Fibroblast of lung (primary cell): ENCODE measurements at places on chromosomes 16 and 17. TPM values are rescaled to one million over a fixed set of nuclear protein-coding genes. Genes with fewer than 3 reads are reported as not detected.

- H3K27ac ChIP-seq: no peak overlapping the region
- H3K36me3 ChIP-seq: no peaks in the 10 kb centered on the region
- H3K4me3 ChIP-seq: no peak overlapping the region
- no peaks in the 10 kb centered on the region for H3K4me1 ChIP-seq
These were observed 235.5 kb upstream of the EEF2KMT start for GRCh38 chr16:5333126-5333525.

GRCh38 chr16:84313921-84314320 lies 19.2 kb downstream of the WFDC1 start:
- H3K27ac ChIP-seq: no peak overlapping the region
- H3K4me3 ChIP-seq: no peak overlapping the region
- no peaks in the 10 kb centered on the region for H3K4me1 ChIP-seq
- H3K27me3 ChIP-seq: peaks cover 5% of the 10 kb centered on the region
- DNase-seq: no peak

KARS1 gene
- total RNA-seq: 126 and 146 TPM in 2 replicates

DNA sequence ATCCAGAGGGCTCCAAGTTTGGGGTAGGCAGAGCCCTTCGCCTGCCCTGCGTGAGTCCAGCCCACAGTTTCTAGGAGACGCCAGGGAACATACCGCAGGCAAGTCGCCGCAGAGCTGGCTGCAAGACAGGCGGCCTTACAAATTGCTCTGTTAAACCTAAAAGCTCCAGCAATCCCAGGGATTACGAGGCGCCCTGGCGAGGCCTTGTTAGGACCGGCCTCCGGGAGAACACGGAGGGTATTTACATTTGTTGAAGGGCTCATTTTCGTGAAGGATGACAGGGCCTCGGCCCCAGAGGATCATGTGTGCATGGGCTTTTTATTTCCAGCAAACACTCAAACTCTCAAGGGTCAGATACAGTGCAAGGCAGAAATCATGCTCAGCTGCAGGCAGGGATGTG lies 77.6 kb upstream of the FOXF1 start:
- H3K36me3 ChIP-seq: no peaks in the 10 kb centered on the region
- H3K27me3 ChIP-seq: no peaks in the 10 kb centered on the region
- H3K4me1 ChIP-seq: no peaks in the 10 kb centered on the region
- DNase-seq: peak; percentile 79

DNA sequence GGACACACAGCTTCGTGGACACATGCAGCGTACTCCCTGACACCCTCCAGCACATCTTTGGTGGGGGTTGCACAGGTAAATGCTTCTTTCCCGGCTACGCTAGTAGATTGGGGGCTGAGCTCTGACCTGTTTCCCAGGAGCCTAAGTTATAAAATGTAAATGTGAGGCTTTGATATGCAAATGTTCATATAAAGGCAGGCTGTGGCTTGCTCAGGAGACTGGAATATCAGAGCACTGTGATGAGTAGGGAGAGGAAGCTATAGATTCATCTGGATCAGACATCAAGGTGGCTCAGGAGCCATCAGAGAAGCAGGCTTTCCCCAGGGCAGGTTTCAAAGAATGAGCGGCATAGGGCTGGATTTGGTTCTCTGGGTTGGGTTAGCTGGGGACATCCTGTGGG lies 3.4 kb upstream of the ETV4 start:
- no peaks in the 10 kb centered on the region for H3K27me3 ChIP-seq
- H3K4me1 ChIP-seq: peaks cover 8% of the 10 kb centered on the region
- H3K36me3 ChIP-seq: no peaks in the 10 kb centered on the region

GRCh38 chr16:47687694-47688093 lies 226.6 kb downstream of the PHKB start:
- H3K36me3 ChIP-seq: peaks cover 2% of the 10 kb centered on the region
- H3K27ac ChIP-seq: no peak overlapping the region
- no peaks in the 10 kb centered on the region for H3K4me1 ChIP-seq
- H3K27me3 ChIP-seq: no peaks in the 10 kb centered on the region
- DNase-seq: no peak
- H3K4me3 ChIP-seq: no peak overlapping the region

CACNG4 gene
- not detected in 2 replicates for total RNA-seq

CEP131 gene
- total RNA-seq: 7.4 and 8.5 TPM in 2 replicates

DNA sequence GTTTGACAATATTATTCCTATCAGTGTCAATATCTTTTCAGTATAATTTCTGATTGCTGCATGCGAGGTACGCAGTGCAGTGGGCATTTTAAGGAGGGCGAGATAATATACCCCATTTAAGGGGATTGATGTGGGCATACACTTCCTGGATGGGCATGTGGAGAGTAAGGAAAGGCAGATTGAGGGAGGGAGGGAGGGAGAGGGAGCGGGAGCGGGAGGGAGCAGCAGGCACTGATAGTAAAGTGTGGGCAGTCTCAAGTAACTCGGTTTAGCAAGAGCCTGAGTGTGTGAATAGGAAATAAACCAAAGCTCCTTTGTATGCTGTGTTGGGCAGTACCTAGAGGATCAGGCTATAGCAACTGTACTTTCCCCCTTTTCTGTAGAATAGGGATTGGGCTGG lies 5.1 kb downstream of the BPTF start:
- H3K36me3 ChIP-seq: no peaks in the 10 kb centered on the region
- H3K4me3 ChIP-seq: no peak overlapping the region
- H3K4me1 ChIP-seq: peaks cover 16% of the 10 kb centered on the region
- H3K27ac ChIP-seq: no peak overlapping the region
- no peak for DNase-seq

- H3K4me3 ChIP-seq: peak overlapping the region; percentile 88
- H3K36me3 ChIP-seq: no peaks in the 10 kb centered on the region
- H3K4me1 ChIP-seq: peaks cover 33% of the 10 kb centered on the region
- peak; percentile 81 for DNase-seq
- no peaks in the 10 kb centered on the region for H3K27me3 ChIP-seq
These were observed 2.6 kb downstream of the ARHGAP17 start for GRCh38 chr16:25012525-25012991.

GRCh38 chr17:67679225-67679624 lies 38.5 kb upstream of the NOL11 start:
- H3K4me3 ChIP-seq: no peak overlapping the region
- H3K4me1 ChIP-seq: no peaks in the 10 kb centered on the region
- H3K36me3 ChIP-seq: no peaks in the 10 kb centered on the region
- no peak overlapping the region for H3K27ac ChIP-seq
- no peak for DNase-seq

SLC5A11 gene
- total RNA-seq: under 0.01 TPM in 1 of 2 replicates, not detected in the other

- no peak for DNase-seq
- no peaks in the 10 kb centered on the region for H3K27me3 ChIP-seq
- no peaks in the 10 kb centered on the region for H3K36me3 ChIP-seq
- H3K4me3 ChIP-seq: no peak overlapping the region
- H3K27ac ChIP-seq: no peak overlapping the region
These were observed 15.7 kb upstream of the XYLT2 start for GRCh38 chr17:50330151-50330775.

NPIPA5 gene
- 3.1 and 8.6 TPM in 2 replicates for total RNA-seq

- DNase-seq: no peak
- no peak overlapping the region for H3K27ac ChIP-seq
- H3K4me1 ChIP-seq: peaks cover 11% of the 10 kb centered on the region
- H3K27me3 ChIP-seq: no peaks in the 10 kb centered on the region
- peaks cover 29% of the 10 kb centered on the region for H3K36me3 ChIP-seq
- H3K4me3 ChIP-seq: no peak overlapping the region
These were observed 11.7 kb downstream of the RNF40 start for GRCh38 chr16:30773826-30774225.

DNA sequence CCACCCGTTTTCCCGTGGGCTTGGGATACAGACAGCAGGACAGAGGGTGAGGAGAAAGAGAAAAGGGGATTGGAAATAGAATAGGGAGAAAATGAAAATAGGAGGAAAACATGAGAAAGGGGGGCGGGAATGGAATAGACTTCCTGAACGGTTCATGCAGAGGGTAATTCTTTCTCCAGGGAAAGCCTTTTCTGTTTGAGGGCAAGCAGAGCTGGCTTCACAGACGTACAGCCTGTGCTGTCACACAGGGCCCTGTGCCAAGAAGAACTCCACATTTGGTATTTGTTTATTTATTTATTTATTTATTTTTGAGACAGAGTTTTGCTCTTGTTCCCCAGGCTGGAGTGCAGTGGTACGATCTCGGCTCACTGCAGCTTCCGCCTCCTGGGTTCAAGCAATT lies 12.0 kb downstream of the MILR1 start:
- DNase-seq: peak; percentile 29
- H3K4me3 ChIP-seq: no peak overlapping the region
- no peaks in the 10 kb centered on the region for H3K27me3 ChIP-seq

CIITA gene
- 0.51 and 0.66 TPM in 2 replicates for total RNA-seq

DNA sequence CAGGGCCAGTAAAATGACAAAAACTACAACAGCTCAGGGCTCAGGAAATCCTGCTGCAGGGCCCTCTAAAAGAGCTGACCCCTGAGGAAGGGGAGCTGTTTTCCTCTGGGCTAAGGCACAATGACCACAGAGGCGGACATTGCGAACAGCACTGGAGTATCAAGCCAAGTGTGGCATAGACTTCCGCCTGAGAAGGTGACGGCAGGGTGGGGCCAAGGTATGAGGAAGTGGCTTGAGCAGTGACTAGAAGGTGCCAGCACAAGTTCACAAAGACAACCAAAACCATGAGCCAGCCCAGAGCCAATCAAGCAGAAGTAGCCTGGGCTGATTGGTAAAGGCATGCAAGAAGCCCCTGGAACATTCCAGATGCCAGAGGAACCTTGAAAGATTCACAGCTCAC lies 13.9 kb downstream of the ERN2 start:
- H3K27me3 ChIP-seq: no peaks in the 10 kb centered on the region
- no peaks in the 10 kb centered on the region for H3K4me1 ChIP-seq
- H3K4me3 ChIP-seq: no peak overlapping the region
- no peak for DNase-seq

TBC1D3D gene
- 0.77 TPM in 1 of 2 replicates, not detected in the other for total RNA-seq

DNA sequence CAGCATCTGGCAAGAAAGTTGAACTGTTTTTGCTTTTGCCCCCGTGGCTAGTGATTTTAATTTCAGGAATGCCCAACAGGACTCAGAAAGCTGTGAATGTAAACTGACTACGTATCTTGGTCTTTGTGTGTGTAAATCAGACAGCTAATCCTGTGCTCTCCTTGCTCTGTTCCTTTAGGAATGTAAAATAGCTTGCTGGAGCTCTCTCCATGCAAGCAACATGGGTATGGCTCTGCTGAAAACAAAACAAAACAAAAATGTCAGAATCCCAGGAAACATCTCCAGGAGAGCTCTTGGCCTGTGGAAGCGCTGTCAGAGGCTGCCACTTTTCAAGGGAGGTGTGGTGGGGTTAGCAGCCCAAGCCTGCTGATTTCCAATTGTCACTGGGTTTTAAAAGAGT lies 161.8 kb upstream of the NOG start:
- no peak for DNase-seq
- no peaks in the 10 kb centered on the region for H3K36me3 ChIP-seq
- no peaks in the 10 kb centered on the region for H3K27me3 ChIP-seq
- no peak overlapping the region for H3K27ac ChIP-seq
- no peaks in the 10 kb centered on the region for H3K4me1 ChIP-seq

PYY gene
- 0.33 TPM in 1 of 2 replicates, not detected in the other for total RNA-seq

TOM1L1 gene
- total RNA-seq: 23.1 and 34.7 TPM in 2 replicates

GRCh38 chr16:75342308-75342811 lies 90.9 kb upstream of the BCAR1 start:
- no peak overlapping the region for H3K27ac ChIP-seq
- peak; percentile 30 for DNase-seq
- no peaks in the 10 kb centered on the region for H3K27me3 ChIP-seq

VPS35 gene
- 92.3 and 93.5 TPM in 2 replicates for total RNA-seq

DNA sequence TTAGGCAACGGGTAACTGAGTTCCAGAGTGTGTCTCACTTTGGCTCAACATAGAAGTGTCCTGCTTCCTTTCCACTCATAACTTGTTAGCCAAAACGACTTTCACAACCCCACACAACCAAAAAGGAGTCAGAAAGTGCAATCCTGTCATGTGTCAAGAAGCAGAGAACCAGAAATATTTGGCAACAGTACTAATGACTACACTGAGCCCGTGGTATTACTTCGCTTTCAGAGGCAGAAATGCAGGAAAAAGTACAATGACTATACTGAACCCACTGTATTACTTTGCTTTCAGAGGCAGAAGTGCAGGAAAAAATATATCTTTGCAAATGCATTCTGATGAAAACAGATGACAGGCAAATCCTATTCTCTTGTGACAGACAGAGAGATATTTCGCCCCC lies 484.6 kb downstream of the KIF2B start:
- no peak for DNase-seq
- no peaks in the 10 kb centered on the region for H3K36me3 ChIP-seq
- H3K4me1 ChIP-seq: no peaks in the 10 kb centered on the region
- no peaks in the 10 kb centered on the region for H3K27me3 ChIP-seq

- peak overlapping the region; percentile 97 for H3K4me3 ChIP-seq
- H3K4me1 ChIP-seq: peaks cover 7% of the 10 kb centered on the region
- peaks cover 3% of the 10 kb centered on the region for H3K36me3 ChIP-seq
- H3K27me3 ChIP-seq: no peaks in the 10 kb centered on the region
- no peak for DNase-seq
These were observed 743 bp downstream of the SHCBP1 start for GRCh38 chr16:46620266-46621005.

SDR42E2 gene
- under 0.01 TPM in 1 of 2 replicates, not detected in the other for total RNA-seq

TMEM114 gene
- total RNA-seq: not detected in 2 replicates

DNA sequence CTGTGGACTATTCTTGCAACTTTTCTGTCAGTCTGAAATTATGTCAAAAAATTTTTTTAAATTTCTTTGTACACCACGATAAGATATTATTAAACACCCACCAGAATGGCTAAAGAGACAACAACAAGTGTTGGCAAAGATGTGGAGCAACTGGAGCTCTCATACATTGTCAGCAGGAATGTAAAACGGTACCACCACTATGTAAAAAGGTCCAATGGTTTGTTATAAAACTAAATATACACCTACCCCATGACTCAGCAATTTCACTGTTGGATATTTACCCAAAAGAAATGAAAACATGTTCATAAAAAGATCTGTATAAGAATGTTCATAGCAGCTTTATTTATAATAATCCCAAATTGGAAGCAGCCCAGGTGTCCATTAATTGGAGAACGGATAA lies 7.2 kb downstream of the KIAA0753 start:
- peaks cover 7% of the 10 kb centered on the region for H3K36me3 ChIP-seq
- no peak for DNase-seq
- H3K4me1 ChIP-seq: no peaks in the 10 kb centered on the region
- no peak overlapping the region for H3K4me3 ChIP-seq
- no peak overlapping the region for H3K27ac ChIP-seq
- no peaks in the 10 kb centered on the region for H3K27me3 ChIP-seq

GRCh38 chr17:57432507-57433277 lies 176.4 kb downstream of the MSI2 start:
- no peaks in the 10 kb centered on the region for H3K27me3 ChIP-seq
- DNase-seq: no peak
- no peak overlapping the region for H3K27ac ChIP-seq
- no peaks in the 10 kb centered on the region for H3K36me3 ChIP-seq
- H3K4me3 ChIP-seq: no peak overlapping the region
- H3K4me1 ChIP-seq: no peaks in the 10 kb centered on the region

CTRB2 gene
- total RNA-seq: not detected in 2 replicates
